ENCODE measurements at places on chromosomes 3 and 15.

DNA sequence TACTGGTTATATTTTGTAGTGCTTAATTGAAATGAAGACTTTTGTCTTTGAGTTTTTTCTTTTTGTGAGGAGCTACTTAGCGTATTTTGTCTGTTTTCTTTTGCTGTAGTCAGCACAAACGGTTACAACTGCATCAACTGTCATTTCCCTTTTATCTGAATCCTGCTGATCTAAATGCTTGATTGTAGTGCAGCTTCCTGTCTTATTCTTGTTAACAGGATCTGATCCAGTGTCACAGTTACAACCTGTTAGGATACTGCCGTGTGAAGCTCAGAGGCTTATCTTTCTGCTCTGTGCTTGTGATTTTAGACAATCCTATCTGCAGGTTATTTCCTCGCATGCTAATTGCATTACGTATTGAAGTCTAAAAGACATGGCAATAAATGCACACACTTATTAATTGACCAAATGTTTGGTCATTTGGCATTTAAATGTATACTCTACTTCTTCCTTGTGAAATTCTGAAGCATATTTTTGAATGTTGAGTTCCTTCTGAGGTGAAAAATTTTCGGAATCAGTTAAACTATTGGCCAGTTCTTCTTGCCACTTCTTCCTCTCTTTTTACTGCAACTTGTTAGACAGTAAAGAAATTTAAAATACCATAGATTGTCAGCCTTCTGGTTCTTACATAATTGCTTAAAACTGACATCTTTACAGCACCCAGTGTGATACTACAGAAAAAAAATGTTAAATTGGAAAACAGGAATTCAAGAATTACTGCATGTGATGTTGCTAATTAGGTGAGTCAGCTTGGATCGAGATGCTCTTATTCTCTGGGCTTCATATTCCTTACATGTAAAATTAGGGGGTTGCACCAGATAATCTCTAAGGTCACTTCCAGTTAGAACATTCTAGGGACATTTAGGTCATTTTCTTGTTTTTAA lies 168.2 kb downstream of the MBNL1 start:
- DNase-seq = peak; percentile 32

DNA sequence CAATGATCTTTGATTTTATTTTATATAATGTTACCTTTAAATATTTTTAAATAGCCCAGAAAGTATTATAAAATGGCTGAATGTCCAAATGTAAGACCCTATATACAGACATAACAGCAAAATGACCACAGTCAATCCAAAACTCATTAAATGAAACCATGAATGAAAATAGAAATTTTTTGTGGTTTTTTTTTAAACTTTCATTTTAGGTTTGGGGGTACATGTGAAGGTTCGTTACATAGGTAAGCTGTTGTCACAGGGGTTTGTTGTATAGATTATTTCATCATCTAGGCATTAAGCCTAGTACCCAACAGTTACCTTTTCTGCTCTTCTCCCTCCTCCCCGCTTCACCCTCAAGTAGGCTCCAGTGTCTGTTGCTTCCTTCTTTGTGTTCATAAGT lies 108.8 kb downstream of the FAIM start:
- DNase-seq = no peak

DNA sequence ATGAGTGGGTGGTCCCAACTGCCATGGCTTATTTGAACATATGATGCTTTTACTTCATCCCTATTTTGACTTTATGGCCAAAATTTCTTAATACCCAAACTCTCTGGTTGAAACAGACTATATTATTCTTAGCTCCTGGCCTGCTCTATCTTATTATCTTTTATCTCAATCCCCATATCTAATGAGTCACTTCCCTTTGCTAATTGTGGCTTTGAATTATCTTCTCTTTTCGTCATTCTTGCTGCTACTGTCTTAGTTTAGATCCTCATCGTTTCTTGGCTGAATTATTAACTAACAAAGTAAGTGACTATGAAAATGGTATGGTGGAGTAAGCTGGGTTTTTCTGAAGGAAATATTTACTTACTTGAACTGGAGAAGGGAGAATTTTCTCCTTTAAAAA lies 28.2 kb upstream of the DNAJC19 start:
- DNase-seq = no peak

GRCh38 chr3:99843590-99844258 lies 26.1 kb downstream of the CMSS1 start:
- DNase-seq = no peak
